ENCODE measurements at places on chromosomes 12 and 14.

- no peak for DNase-seq
These were observed 39.4 kb upstream of the FBRSL1 start for GRCh38 chr12:132450418-132451171.

DNA sequence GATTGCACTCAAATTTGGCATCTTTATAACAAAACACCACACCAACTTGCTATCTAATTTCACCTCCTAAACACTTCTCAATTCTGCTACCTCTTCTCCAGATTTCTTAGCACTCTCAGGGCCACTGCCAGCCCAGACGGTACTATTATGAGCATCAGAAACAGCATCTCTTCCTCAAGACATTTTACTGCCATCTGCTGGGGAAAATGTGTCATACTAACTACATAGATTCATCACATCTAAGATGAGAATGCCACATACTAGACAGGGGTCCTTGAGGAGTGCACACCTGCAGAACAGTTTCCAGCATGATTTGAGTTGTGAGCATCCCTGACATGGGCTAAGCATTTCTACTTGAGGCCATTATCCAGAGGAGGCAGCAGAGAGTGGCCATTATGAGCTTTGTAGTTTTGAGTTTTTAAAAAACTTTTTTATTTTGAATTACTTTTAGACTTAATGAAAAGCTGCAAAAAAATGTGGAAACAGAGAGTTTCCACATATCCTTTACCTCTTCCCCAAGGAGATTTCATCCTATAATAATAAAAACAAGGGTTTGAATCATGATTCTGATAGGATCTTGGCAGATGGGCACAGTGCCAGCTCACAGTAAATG is 15.1 kb upstream of the GRIP1 start:
- DNase-seq = no peak

GRCh38 chr12:62625228-62625627 is 158.6 kb downstream of the MON2 start:
- DNase-seq = no peak

DNA sequence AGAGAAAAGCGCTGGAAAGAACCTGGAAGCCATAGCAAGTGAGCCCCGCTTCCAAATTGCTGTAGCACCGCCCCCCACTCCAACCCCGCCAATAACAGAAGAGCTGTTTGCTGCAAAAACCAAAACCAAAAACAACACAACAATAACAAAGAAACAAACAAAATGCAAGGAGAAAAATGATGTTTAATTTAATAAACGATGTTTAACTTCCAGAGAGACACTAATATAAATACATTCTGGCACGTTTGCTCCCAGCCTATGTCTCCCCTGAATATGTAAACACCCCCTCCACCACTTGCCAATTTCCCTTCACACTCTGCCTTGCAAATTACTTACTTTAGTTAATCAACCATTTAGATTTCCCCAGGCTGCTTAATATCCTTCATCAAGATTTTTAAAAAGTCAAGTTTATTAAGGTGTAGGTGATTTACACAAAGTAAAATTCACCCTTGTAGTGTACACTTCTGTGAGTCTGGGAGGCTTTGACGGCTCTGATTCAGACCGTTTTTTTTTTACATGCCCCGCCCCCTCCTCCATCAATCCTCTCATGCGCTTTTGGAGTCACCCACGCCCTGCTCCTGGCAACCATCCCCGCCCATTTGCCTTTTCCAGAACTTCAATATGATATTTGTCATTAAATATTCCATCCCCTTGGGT is 482 bp upstream of the IFI27L2 start:
- DNase-seq = no peak

DNA sequence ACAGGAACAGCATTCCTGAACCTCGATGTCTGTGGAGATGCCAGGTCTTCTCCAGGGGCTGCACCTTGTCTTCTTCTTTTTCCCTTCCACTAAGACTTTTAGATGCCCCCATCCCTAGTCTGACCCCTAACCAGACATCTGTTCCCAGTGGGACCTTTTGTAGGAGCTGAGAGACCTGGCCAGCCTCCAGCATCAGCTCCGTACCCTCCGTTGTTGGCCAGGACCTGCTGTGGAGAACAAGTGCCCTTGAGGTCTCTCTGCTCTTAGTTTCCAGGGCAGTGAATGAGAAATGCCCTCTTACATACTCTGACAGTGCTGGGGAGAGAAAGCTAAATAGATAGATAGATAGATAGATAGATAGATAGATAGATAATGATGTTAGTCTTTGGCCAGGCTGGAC is 16.8 kb upstream of the SDR39U1 start:
- no peak for DNase-seq

DNA sequence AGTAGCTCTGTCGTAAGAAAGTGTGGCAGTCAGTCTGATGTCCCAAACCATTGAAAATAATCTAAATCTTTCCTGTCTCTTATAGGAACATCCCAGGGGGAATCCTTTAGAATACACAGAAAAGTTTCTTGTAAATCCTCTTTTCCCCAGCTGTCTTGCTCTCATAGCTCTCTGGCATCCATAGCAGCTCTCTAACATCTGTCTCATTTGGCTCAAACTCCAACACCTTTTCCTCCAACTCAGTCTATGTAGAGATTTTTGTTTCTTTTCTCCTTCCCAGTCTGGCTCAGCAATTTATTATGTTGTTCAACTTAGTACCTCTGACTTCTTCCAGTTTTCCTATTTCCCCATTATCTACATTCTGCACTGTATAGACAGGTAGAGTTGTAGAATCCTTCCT is 84.4 kb upstream of the NEDD1 start:
- no peak for DNase-seq

GRCh38 chr12:16166563-16167470 is 110.7 kb downstream of the SLC15A5 start:
- no peak for DNase-seq

- no peak for DNase-seq
These were observed 70.0 kb downstream of the SLC38A6 start for GRCh38 chr14:61051051-61051450.

- no peak for DNase-seq
These were observed 669.8 kb downstream of the GALC start for GRCh38 chr14:87323191-87323590.

DNA sequence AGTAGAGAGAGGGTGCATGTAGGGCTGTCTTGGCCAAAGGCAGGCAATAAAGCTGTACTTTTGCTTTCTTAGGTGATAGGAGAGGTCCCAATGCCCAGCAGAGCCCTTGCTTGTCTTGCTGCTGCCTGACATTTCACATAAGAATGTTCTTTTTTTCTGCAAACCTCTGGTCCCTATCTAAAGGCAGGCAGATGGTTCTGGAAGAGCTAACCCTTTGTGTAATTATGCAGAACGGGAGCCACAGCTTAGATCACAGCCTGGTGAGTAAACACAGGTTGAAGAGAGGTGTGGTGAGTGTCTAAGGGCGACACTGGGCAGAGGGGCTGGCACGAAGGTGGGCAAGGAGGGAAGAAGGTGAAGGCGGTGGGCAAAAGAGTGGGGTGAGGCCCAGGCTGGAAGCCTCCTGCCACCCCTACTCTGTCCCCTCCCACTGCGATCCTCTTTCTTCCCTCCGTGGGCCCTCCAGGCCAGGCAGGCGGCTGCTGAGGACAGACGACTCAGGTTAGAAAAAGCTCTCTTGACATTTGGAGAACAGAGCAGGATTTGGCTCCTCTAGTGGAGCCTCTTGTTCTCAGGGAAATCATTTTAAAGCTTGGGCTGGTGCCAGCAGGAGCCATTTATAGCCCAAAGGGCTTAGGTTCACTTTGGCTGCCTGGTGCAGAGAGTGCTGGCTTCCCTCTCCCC is 42.8 kb downstream of the PRMT8 start:
- no peak for DNase-seq

- no peak for DNase-seq
These were observed 82.1 kb downstream of the CPNE8 start for GRCh38 chr12:38823314-38823713.
